ENCODE measurements at places on chromosomes 6 and 20.

DNA sequence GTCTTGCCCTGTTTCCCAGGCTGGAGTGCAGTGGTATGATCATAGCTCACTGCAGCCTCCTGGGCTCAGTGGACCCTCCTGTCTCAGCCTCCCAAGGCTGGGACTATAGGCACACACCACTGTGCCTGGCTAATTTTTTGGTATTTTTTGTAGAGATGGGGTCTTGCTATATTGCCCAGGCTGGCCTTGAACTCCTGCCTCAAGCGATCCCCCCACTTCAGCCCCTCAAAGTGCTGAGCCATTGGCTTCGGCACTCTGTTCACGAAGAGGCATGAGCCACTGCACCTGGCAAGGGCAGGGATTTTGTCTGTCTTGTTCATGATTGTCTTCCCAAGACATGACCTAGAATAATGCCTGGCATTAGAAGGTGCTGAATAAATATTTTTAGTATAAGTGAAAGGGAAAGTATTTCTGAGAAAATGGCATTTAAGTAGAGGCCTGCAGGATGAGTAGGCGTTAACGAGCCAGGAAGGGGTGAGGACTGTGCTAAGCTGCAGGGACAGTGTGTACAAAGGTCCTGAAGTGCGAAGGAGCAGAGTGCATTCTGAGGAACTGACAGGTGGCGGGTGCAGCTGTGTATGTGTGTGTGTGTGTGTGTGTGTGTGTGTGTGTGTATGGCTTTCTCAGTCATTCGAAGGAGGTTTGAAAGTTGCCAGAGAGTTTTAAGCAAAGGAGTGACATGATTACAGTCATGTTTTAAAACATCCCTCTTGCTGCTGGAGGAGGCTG, 43.0 kb downstream of the VEGFA start:
- DNase-seq: no peak

GRCh38 chr6:151010071-151010470, 144.6 kb downstream of the MTHFD1L start:
- DNase-seq: no peak

DNA sequence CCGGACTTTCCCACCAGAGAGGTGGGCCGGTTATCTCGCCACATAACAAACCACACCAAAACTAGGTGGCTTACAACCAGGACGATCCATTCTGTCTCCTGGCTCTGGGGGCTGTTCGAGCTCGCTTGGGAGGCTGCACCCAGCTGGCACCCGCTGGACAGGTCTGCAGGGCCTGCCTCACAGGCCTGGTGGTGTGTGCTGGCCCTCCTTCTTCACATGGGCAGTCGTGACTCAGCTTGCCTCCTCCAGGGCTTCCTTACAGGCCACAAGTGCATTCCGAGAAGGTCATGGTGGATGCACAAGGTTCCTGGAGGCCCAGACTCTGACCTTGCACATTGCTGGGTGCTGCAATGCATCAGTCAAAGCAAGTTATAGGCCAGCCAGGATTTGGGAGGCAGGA, 34.2 kb downstream of the FOXF2 start:
- DNase-seq: no peak

GRCh38 chr20:20896606-20897005, 184.2 kb upstream of the RALGAPA2 start:
- no peak for DNase-seq

GRCh38 chr6:104855507-104855906, 4.2 kb downstream of the HACE1 start:
- no peak for DNase-seq

GRCh38 chr6:133136177-133136880, 104.8 kb upstream of the EYA4 start:
- no peak for DNase-seq

DNA sequence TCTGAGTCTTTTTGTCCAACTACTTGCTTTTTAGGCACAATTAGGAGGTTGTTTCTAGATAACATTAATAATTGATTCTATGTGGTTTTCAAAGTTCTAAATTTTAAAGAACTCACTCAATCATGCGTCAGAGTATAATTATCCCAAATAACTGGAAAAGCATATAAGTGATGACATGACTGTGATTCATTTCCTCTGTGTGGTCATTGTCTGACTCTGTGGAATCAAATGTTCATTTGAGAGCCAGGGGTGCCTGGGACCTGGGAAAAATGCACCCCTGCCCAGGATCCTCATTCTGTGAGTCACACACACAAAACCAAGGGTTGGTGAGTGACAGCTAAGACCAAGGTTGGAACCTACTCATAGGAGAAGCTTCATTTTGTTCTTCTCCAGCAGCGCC, 127.1 kb upstream of the MLIP start:
- no peak for DNase-seq

- no peak for DNase-seq
These were observed 350.9 kb downstream of the SMOC2 start for GRCh38 chr6:168791917-168792316.
